Kidney tubule cell (primary cell): ENCODE measurements at places on chromosomes 6 and 20.

GRCh38 chr6:51432481-51432880 lies 613.8 kb downstream of the TFAP2B start:
- DNase-seq, result no peak

DNA sequence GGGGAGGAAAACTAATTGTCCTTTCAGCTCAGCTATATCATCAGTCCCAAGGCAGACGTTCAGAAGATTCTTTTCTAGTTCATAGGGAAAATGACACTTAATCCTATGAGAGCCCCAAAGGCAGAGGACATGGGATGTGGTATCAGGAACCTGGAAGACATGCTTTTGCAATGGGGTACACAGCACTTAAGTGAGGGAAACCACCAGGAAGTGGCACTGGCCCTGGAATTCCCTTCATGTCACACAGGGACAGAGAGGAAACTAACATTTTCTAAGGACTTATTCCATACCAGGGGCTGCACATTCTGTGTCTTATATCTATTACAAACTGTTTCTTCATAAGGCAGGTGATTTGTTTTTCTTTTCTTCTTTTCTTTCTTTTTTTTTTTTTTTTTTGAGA lies 28.2 kb downstream of the VPS52 start:
- DNase-seq, result no peak

DNA sequence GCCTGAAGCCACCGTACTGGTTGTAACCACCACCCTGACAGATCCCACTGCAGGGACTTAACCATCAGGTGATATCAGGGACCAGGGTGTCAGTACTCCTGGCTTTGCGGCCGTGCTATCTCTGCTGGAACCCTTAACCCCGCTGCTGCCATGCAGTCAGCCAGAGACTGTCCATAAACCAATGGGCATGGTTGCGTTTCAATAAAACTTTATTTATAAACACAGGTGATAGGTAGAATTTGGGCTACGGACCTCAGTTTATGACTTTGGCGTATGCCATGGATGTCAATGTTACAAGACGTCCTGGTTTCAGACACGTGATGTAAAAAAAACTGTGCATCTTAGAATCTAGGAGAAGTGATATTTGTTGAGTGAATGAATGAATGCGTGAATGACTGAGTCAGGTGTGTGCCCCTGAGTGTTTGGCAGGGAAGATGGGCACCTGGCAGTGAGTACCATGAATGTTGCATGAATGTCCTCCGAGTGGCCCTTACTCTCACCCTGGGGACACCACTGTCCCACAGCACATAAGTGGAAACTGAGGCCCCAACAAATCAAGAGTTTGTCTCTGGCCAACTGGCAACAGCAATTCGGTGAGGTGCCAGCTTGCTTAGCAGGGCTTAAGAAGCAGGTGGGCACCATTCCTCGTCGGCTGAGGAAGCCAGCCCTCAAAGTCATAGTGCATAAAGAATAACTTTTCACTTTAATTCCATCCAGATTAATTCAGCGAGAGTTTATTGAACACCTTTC lies 64.0 kb upstream of the APCDD1L start:
- no peak for DNase-seq

DNA sequence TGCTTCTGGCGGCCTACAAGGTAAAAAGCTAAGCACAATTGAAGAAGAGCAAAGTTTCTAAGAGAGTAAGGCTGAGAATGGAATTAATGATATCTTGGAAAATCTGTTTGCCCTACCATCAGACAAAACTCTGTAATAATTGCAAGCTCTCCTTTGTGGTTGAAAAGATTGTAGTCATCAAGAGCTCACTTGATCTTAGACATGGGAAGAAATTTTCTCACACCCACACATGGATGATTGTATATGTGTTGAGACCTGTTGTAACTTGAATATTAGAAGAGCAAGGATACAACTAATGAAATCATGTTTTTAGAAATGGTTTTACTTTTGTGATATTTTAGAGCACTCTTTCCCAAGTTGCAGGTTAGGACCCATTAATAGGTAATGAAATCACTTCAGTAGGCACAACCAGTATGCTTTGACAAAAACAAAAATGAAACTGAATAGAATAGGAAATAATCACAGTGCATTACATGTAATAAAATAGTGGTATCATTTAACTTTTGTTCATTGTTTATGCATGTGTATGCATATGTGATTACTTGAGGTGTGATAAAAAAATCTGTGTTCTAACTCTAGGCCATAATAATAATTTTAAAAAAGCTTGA lies 14.0 kb downstream of the DCBLD1 start:
- DNase-seq, result peak; percentile 26

DNA sequence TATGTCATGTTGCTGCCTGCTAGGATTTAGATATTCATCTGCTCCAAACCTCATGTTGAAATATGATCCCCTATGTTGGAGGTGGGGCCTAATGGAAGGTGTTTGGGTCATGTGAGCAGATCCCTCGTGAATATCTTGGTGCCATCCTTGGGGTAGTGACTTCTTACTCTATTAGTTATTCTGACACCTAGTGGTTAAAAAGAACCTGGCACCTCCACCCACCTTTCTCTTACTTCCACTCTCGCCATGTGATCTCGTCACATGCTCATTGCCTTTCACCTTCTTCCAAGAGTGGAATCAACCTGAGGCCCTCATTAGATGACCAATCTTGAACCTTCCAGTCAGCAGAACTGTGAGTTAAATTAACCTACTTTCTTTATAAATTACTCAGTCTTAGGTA lies 549.4 kb upstream of the SYNCRIP start:
- DNase-seq, result peak; percentile 31

DNA sequence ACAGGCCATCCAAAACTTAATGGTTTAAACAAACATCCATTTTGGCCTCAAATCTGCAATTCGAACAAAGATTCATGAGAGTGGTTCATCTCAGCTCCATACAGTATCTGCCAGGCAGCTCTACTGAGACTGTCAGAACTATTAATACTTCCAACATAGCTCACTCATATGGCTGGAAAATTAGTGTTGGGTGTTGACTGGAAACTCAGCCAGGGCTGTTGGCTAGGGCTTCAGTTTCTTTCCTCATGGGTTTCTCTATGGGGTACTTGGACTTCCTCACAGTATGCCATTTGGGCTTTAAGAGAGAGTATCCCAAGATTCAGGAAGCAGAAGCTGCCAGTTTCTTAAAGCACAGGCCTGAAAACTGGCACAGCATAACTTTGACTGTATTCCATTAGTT lies 240.3 kb downstream of the TPBG start:
- DNase-seq, result no peak

- DNase-seq, result peak; percentile 37
These were observed 8.4 kb downstream of the PI3 start for GRCh38 chr20:45183084-45183483.

DNA sequence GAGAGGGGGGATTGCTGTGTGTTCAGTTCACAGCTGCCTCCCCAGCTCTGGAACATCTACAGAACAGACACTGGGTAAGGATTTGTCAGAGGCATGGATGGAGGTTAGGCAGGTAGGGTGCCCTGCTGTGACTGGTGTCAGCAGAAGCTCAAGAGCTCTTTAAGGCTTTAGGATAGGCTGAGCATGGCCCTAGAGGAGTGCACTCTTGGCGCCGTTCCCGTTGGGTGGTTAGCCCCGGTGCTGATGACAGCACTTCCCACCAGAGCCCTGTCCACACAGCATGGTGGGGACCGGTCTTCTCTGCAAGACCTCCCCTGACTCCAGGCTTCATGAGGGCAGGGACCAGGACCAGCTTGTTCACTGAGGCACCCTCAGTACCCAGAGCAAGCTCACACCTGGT lies 262.0 kb downstream of the BMP7 start:
- DNase-seq, result no peak

DNA sequence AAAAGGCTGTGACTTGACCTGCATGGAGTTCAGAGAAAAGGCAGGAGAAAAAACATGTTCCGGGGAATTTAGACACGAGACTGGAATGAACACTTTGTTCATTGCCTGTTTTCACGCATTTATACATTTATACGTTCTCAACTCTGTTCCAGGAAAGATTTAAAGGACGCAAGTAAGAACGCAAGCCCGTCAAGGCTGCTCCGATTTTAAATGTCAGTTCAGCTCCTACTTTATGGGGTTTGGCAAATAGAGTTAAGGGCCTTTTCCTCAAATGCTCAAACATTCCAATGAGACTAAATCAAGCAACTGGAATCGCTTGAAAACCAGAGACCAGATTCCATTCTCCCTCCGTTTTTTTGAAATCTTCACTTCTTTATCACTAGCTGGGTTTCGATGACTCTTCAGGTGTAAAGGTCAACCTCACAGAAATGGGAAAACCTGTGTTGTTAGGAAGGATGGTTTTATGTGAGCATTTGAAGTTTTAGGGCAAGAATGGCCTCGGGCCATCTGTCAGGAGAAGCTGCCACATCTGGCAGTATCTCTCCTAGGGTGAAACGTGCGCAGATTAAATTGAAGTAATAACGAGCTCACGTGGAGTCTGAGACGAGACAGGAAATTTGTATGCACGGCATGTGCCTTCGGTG lies 24.9 kb downstream of the TTLL2 start:
- DNase-seq, result no peak

GRCh38 chr6:89965441-89966227 lies 71.4 kb downstream of the GJA10 start:
- DNase-seq, result no peak

GRCh38 chr6:15843764-15844163 lies 180.9 kb upstream of the DTNBP1 start:
- DNase-seq, result no peak

- no peak for DNase-seq
These were observed 1353.4 kb upstream of the GJE1 start for GRCh38 chr6:140779341-140779740.

DNA sequence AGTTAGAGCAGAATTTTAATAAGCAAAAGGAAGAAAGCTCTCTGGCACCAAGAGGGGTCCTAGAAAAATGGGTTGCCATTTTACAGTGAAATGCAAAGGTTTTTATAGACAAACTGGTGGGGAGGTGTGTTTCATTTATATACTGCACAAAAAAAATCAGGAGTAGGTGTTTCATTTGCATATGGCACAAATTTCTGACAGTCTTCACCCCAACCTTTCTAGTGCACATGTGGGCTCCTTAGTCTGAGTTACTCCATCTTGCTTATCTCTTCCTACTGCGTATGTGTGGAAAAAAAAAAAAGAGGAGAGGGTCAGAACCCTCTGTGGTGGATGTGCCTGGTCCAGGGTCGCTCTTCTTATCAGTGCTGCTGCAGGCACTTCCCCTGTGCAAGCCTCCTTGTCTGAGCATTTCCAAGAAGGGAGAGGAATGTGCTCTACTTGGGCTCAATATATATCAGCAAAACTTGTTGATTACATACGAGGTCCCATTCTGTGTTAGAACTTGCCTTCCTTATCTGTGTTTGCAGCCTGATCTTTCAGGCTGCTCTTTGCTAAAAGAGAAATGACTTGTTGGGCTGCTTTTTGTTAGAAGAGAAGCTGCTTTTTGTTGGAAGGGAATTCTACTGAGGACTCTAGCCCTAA lies 59.0 kb upstream of the MRAP2 start:
- no peak for DNase-seq

DNA sequence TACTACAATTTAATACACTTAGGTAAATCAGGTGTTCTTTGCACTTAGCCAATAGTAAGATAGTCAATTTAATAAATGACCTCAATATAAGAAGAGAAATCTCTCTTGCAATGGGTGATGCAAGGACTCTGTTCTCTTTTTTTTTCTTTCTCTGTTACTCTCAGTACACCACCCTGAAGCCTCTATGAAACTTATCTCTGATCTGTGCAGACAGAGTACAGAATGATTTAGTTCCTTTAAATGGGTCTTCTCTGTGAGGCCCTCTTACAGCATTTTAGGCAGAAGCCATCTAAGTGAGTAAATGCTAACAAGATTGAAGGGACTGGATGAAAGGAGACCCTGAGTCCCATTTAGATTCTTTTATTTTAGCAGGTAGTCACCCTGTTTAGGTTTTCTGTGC lies 312.8 kb downstream of the RFPL4B start:
- DNase-seq, result no peak

- no peak for DNase-seq
These were observed 54.8 kb upstream of the SGK1 start for GRCh38 chr6:134372603-134373281.

DNA sequence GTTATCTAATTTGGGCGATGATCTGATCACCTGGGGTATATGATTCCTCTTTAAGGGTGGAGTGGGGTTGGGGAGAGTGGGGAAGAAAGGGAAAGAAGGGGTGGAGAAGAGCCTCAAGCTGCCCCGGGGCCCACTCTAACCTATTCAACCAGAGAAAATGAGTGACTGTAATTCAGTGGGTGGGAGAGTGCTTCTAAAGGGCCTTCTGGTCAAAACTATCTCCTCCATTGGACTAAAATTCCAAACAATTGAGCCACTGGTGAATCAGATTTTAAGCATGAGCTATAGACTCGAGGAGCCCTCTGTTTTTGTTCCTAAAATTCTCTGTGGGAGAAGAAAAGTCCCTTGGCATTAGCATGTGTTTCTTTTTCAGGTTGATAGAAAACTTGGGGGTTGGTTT lies 296.8 kb downstream of the CLIC5 start:
- DNase-seq, result peak; percentile 55

GRCh38 chr6:38750968-38751615 lies 36.0 kb downstream of the DNAH8 start:
- peak; percentile 86 for DNase-seq

DNA sequence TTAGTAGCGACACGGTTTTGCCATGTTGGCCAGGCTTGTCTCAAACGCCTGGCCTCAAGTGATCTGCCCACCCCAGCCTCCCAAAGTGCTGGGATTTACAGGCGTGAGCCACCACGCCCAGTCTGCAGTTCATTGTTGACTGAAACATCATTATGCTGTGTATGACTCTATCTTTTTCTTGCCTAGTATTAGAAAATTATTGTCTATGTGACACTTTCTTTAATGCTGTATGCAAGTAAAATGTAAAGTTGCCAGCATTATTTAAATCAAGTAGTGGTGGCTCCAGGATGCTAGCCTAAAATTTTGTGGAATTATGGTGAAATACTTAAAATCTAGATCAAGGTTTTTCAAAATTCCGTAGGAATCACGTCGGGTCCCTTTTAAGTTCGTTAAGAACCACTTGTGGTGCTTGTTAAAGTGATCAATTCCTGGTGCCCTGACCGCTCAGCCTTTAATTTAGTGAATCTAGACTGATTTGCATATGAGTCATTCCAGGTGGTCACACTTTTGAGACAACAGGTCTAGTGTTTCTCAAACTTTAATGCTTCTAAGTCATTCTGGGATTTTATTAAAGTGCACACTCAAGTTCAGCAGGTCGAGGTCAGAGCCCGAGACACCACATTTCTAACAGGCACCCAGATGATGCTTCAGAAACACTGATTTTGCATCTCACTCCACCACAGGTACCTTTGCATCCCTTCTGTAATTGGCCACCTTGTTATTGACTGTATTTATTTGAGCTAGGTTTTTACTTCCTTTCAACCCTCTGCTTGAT lies 132.6 kb upstream of the MTHFD1L start:
- DNase-seq, result no peak
